Femur (tissue), 1 donor: ENCODE measurements at places on chromosomes 13 and 19.

- peak; percentile 62 for DNase-seq
Observed at GRCh38 chr19:19034204-19034624, 811 bp downstream of the ARMC6 start.

GRCh38 chr13:46554951-46555350 is 2.0 kb downstream of the LRCH1 start:
- no peak for DNase-seq

- DNase-seq, result no peak
Observed at GRCh38 chr13:43872181-43872580, 7.4 kb downstream of the CCDC122 start.

- DNase-seq, result no peak
Observed at GRCh38 chr13:69755101-69755500, 352.5 kb upstream of the ATXN8OS start.

DNA sequence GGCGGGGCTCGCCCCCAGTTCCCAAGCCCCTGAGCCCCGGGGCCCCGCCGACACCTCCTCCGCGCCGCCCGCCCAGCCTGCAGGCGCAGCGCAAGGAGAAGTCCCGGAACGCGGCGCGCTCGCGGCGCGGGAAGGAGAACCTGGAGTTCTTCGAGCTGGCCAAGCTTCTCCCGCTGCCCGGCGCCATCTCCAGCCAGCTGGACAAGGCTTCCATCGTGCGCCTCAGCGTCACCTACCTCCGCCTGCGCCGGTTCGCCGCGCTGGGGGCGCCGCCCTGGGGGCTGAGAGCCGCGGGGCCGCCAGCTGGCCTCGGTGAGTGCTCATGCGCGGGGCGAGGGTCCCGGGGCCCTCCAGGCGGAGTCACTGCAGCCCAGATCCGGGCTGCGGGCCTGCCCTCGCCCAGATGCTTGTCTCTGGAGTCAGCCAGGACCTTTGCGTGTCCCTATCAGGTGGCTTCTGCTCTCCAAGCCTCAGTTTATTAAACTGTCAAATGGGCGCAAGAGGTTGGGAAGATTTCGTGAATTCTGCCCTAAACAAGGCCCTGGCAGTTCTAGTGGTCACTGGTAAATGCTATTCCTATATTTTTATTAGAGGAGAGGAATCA is 2.0 kb downstream of the NPAS1 start:
- DNase-seq, result no peak

DNA sequence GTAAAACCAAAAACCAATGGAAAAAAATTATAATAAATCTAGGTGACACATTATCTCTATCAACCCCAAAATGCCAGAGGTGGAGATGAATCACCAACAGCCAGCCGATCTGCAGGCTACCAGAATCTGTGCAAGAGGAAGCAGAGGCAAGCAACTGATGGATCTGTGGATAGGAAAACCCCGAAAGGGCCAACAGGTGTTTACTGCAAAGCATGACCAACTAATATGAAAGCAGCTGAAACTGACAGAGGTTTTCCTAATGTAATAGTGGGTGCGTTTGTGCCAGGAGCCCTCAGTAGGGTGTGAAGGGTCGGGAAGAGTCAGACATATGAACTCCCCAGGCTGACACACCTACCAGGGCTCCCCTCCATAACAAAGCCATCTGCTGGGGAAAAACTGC is 554.6 kb downstream of the RFC3 start:
- DNase-seq, result no peak

GRCh38 chr13:43300865-43301264 is 277.5 kb downstream of the DNAJC15 start:
- DNase-seq, result no peak

DNA sequence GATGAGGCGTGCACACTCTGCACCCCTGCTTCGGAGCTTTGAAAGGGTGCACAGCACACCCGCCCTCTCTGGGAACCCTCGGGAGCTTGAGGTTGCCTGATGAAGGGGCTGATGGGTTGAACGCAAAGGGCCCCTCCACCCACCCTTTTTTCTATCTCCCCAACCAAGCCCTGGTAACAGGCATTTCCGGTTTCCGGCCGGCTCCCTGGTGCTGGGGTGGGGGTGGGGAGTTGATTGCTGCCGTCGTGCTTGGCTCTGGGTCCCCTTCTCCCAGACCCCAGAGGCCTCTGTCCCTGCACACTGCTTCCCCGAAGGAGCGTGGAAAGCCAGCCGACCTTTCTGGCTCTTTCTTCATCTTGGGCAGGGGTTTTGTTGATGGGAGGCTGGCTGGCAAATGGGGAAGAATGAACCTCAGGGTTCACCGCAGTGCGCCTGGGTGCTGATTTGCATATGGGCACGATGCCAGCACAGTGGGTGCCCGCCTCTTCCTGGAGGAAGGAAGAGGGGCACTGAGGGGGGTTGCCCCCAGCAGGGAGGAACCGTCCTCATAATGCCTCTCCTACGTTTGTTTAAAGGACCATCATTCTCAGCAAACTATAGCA is 29.1 kb downstream of the VAV1 start:
- peak; percentile 62 for DNase-seq

GRCh38 chr13:53198736-53199135 is 170.1 kb downstream of the OLFM4 start:
- no peak for DNase-seq

DNA sequence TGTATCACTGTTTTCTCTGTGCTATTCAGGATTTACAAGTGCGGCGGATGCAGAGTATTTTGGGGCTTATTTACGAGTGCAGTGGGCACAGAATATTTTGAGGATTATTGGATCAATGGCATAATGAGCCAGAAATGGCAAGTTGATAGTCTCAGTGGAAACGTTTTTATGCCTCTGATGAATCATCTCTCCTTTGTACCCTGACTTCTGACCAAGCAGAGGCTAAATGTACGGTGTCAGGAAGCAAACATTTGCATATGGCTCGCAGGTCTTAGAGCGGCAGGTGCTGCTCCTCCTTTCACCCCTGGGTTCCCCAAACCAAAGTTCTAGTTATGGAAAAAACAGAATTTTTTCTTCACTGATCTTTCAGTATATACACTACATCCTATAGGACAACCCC is 94.5 kb downstream of the LIG4 start:
- DNase-seq, result no peak

GRCh38 chr19:33248553-33248953 is 22.9 kb upstream of the SLC7A10 start:
- no peak for DNase-seq

- no peak for DNase-seq
Observed at GRCh38 chr13:27138457-27139093, 33.0 kb downstream of the USP12 start.

DNA sequence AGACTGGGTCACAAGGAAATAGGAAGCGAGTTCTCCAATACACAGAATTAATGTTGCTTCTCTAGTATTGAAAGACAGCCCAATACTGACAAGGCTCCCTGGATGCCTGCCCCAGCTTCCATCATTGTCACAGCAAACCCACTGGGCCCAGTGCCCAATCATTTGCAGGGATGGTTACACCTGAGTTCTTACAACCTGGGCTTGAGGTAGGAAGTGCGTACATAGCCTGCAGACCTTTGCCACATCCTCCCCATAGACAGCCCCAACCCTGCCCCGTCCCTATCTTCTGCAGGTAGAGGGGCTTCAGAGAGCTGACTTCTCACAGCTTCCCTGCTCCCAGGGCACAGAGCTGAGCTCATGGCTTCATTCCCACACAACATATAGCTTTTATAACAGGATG is 108.1 kb upstream of the UBL3 start:
- no peak for DNase-seq

DNA sequence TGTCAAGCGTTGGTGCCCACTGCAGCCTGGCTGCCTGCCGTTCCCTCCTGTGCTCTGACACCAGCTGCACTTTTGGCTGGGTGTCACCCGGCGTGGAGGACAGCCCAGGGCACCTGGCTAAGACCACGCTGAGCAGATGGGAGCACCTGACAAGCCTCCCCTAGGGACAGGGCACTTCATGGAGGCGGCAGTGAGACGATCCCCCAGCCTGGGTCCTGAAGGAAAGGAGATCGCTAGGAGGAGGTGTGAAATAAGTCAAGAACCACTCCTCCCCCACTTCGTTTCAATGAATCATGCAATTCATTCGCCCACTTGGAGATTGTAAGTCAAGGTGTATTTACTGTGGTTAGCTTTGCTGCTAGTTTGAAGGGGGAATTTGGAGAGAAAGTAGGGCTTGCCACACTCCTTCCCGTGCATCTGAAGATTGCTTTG is 38.8 kb downstream of the VSTM2B start:
- no peak for DNase-seq

DNA sequence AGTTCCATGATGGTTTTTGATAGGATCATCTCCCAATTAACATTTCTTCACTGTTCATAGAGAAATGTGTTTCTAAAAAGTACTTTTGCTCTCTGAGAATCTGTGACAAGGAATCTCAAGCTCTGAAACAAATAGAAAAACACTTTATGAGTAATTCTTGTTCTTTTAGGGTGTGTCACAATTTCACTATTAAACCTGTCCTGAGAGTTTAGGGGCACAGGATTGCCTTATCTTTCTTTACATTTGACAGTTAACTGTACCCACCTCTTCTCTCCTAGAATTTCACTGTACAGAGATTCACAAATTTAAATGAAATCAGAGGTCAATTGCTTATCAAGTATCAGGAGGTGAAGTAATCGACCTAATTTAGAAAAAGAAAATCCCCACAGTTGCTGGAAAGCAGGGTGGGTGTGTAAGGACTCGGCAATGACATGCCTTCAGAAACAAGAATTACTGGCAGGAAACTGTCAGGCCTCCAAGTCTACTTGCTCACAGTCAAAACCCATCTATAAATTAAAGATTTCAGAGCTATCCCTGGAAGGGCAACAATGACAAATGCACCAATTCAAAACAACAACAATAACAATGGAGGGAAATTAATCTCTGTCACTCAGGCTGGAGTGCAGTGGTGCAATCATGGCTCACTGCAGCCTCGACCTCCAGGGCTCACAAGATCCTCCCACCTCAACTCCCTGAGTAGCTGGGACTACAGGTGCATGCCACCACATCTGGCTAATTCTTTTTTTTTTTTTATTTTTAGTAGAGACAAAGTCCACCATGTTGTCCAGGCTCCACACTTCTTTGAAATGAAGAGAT is 250.2 kb downstream of the ABCC4 start:
- no peak for DNase-seq

DNA sequence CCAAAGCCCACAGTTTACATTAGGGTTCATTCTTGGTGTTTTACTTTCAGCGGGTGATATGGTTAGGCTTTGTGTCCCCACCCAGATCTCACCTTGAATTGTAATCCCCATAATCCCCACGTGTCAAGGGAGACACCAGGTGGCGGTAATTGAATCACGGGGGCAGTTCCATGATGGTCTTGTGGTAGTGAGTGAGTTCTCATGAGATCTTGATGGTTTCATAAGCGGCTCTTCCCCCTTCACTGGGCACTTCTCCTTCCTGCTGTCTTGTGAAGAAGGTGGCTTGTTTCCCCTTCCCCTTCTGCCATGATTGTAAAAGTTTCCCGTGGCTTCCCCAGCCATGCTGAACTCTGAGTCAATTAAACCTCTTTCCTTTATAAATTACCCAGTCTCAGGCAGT is 12.0 kb downstream of the FPR2 start:
- no peak for DNase-seq

DNA sequence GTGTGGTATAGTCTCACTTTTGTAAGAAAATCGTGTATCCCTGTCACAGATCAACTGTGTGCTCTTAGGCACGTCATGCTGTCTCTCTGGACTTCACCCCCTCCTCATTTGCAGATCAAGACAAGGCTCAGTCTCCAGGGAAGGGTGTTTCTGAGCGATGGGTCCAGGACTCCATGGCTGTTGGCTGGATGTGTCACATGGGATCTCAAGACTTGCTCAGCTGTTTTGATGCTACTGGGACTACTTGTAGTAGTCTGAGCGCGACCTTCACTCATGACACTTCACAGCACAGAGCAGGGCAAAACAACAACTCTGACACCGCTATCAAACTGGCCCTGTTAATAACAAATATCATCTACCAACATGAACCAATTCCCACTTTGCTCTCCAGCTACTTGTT is 36.2 kb downstream of the SMAD9 start:
- no peak for DNase-seq

DNA sequence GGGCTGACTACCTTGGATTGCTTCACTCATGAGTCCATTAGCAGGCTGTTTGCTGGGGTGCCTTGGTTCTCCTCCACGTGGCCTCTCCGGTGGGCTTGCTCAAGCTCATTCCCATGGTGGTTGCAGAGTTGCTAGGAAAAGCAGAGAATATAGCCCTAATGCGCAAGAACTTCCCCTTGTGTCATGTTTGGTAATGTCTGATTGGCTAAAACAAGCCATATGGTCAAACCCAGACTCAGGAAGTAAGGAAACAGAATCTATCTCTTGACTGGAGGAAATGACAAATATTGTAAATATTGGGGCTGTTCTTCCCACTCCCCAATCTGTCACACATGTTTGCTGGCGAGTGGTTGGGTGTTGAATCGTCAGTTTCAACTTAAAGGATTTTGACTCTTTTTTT is 12.1 kb downstream of the NFILZ start:
- no peak for DNase-seq

DNA sequence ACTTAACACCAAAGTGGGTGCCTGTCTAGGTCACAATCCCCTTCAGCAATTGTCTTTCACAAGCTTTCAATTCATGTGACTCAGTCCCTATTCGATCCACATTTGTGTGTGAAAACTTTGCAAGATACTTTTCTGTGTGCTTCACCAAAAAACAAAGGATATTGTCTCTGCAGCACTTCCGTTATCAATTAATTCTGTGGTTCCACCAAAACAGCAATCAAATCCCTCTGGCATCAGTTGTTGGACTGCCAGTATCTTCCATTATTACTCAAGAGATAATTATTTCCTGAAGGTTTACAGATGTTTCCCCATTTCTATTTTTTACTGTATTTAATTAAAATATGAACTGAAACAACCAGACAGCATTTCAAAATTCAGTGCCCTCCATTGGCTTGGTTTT is 481.4 kb downstream of the SUCLA2 start:
- no peak for DNase-seq

DNA sequence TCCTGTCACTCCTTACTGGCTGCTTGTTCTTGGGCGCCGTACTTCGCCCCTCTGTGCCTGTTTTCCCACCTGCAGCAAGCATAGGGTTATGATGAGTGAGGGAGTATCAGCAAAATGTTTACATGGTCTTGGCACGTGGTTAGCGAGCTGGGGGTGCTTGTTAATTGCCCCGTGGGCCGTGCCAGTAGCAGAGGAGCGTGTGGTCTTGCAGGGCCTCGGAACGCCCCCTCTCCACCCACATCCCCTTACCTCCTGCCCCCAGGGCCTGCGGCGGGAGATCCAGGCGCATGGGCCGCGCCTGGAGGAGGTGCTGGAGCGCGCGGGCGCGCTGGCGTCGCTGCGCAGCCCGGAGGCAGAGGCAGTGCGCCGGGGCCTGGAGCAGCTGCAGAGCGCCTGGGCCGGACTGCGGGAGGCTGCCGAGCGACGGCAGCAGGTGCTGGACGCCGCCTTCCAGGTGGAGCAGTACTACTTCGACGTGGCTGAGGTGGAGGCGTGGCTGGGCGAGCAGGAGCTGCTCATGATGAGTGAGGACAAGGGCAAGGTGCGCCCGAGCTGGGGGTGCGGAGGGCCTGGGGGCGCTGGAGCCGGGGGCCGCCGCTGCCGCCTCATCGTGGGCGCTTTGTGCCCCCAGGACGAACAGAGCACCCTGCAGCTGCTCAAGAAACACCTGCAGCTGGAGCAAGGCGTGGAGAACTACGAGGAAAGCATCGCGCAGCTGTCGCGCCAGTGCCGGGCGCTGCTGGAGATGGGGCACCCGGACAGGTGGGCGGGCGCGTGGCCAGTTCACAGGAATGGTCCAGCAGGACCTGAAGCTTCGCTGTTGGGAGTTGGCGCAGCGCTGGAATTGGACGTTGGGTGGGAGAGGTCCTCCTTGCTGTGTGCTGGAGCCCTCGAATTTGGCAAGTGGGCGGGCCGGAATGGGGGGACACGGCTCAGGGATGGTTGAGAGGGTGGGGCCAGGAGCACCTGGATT is 22.5 kb upstream of the SHKBP1 start:
- DNase-seq, result no peak
